ENCODE measurements at places on chromosomes 2 and 18. TPM values are rescaled to one million over a fixed set of nuclear protein-coding genes. Genes with fewer than 3 reads are reported as not detected.

Gene FSIP2
- 5.6 TPM for total RNA-seq

Gene MARS2
- 13.4 TPM for total RNA-seq

DNA sequence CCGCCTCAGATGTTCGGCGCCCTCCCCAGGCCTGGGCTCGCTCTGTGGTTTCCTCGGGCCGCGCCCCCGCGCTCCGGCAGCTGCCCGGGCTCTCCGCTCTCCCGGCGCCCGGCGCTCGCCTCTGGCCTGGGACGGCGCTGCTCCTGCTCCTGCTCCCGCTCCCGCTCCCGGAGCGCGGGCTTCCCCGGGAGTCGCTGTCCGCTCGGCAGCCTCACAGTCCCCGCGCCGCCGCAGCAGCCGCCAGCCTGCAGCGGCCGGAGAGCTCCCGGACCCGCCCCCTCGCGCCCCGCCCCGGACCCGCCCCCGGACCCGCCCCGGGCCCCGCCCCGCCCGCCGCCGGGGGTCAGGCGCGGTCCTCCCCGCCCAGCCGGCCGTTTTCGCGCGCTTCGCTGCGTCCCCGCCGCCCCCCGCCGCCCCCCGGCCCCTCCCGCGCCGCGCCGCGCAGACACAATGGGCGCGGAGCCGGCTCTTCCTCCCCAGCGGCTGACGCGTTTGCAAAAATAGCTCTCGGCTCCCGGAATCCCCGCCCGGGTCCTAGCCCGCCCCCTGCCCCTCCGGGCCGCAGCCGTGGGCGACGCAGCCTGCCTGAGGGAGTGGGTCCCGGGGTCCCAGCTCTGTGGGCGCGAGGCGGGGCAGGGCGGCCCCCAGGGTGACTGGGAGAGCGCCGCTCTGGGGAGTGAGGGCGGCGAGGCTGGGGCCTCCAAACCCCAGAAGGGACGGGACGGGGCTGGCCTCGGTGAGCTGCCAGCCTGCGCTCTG lies at the start of gene ARL4C:
Gene ARL4C (minus strand): TSS at position 247 of the 759 bp plus-strand sequence. CDS start 495 bp downstream, outside the sequence.
- H3K4me1 ChIP-seq, result no peaks in the 10 kb centered on the region
- H3K4me3 ChIP-seq, result peak within 1 kb of the TSS; percentile 77
- peak; percentile 84 for DNase-seq
- H3K27ac ChIP-seq, result peak within 1 kb of the TSS; percentile 88

DNA sequence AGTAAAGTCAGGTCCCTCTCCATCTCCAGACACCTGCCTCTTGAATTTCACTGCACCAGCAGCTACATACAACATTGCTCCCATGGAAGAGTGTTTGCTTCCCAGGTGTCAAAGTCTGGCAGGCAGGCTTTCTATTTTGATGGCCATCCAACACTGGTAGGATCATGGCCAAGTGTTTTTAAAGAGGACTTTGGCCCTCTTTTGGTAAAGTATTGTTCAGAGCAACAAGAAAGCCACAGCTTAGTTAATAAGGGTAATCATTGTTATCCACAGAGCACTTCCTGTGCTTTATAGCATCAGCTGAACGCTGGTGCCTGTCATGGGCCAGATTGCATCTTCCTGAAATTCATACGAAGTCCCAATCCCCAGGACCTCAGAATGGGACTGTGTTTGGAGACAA lies 133.2 kb downstream of the NCK2 start:
- H3K27me3 ChIP-seq, result no peaks in the 10 kb centered on the region
- H3K36me3 ChIP-seq, result no peaks in the 10 kb centered on the region
- DNase-seq, result no peak
- no peak overlapping the region for H3K4me3 ChIP-seq
- peaks cover 40% of the 10 kb centered on the region for H3K4me1 ChIP-seq

DNA sequence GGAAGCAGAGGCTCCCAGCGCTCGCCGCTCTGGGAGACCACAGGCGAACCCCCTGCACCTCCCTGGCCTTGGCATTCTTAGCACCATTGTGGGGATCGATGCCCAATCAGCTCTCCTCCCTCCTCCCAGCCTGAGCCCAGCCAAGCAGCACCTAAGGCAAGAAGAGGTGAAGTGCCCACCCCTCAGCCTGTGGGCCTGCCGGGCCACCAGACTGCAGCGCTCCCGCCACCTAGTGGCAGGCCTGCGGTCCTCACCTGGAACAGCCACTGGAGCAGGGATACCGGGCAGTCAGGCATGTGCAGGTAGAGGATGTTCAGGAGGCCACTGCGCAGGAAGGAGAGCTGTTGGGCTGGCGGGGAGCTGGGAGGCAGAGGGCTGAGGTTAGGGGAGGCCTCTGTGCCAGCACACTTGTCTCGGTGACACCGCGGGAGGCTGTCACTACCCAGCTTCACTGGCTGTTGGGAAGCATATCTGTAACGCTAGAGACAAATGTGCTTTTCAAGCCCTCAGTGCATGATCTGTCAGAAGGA lies 35.2 kb downstream of the FAM178B start:
- H3K27ac ChIP-seq, result no peak overlapping the region
- H3K4me3 ChIP-seq, result no peak overlapping the region
- H3K4me1 ChIP-seq, result peaks cover 15% of the 10 kb centered on the region
- H3K36me3 ChIP-seq, result no peaks in the 10 kb centered on the region
- DNase-seq, result peak; percentile 76
- H3K27me3 ChIP-seq, result no peaks in the 10 kb centered on the region

DNA sequence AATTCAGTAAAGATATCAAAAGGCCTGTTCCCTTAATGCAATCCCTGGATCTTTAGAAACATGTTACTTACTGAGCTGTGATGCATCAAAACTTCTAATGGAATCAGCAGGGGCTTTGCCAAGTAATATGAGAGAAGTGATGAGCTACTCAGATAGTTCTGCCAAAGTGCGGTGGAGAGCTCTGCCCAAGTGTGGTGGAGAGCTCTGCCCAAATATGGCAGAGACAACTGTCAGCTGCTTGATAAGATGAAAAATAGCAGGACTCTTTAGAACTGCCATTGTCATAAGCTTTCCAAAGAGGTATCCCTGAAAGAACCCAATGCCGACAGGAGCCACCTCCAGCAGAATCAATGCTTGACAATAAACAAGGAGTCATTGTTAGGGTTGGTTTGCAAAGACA lies 167.9 kb upstream of the SLC39A10 start:
- no peak overlapping the region for H3K27ac ChIP-seq
- no peaks in the 10 kb centered on the region for H3K27me3 ChIP-seq
- H3K4me3 ChIP-seq, result no peak overlapping the region
- H3K36me3 ChIP-seq, result no peaks in the 10 kb centered on the region

- H3K36me3 ChIP-seq, result no peaks in the 10 kb centered on the region
- no peak overlapping the region for H3K4me3 ChIP-seq
- no peaks in the 10 kb centered on the region for H3K4me1 ChIP-seq
These were observed 31.6 kb upstream of the GPR155 start for GRCh38 chr2:174518395-174518794.

Measured in Peyer's patch (tissue), 4 donors.